ENCODE measurements at places on chromosomes 5 and 9.

GRCh38 chr5:89989776-89990175 is 419.8 kb downstream of the CETN3 start:
- no peak for DNase-seq

DNA sequence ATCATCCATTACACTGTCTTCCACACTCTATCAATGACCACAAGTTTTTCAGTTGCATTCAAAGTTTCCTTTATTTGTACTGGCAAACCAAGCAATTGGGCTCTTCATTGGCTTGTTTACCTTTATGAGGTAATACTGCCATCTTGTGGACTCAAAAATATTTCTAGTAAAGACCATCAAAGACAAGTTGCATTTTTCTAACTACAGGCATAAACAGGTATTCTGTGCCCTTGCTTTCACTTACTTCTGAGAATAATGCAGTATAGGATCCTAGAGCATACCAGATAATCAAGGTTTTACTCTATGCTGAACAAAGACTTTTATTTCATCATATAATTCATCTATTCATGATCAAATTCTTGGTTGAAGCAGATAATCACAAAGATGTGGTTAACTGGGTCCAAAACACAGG is 173.7 kb upstream of the POU5F2 start:
- no peak for DNase-seq

DNA sequence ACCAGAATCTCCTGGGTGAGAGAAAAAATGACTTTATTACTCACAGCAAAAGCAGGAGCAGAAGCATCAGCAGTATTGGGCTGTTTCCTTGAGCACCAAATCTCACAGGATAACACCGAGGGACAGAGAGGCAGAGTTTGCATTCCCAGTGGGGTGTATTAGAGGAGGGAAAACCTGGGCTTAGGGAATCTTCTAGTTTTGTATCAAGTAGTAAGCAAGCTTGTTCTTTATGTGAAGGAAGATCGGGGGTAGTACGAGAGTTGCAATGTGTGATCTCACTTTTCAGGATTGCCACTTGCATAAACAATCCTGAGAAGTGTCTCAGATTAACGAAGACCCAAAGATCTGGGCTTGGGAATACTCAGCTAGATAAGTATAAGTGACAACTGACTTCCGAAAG is 1163.0 kb downstream of the TAF11L14 start:
- DNase-seq, result no peak

- DNase-seq, result no peak
Measured at GRCh38 chr9:111094433-111094924, 56.2 kb upstream of the LPAR1 start.

DNA sequence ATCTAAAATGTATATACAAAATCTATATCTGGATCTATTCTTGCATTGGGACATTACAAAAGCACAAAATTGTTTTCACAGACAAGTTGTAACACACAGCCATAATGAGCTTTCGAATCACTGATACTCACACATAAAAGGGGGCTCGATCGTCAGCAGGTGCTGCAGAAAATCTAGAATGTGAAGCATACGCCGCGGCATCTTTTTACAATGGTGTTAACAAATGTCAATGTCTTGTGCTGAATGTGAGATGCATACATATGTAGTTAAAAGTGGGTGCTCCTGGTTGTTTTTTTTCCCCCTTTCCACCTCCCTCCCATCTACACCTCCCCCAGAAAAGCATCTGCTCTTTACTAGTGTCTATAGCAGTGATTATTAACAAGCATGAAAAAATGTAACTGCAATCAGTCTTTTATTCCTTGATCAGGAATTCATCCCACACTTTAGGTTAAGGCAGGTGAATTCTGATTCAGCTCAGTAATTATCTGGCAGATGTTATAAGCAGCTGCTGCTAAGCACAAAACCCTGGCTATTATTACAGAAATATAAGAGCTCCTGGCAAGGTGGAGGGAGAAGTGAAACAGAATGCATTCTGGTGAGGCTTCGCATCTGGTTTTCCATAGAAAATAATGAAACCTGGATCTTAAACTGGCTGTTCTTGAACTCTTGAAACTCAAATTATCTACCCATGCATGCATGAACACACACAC is 114.1 kb downstream of the MPDZ start:
- DNase-seq, result peak; percentile 27

DNA sequence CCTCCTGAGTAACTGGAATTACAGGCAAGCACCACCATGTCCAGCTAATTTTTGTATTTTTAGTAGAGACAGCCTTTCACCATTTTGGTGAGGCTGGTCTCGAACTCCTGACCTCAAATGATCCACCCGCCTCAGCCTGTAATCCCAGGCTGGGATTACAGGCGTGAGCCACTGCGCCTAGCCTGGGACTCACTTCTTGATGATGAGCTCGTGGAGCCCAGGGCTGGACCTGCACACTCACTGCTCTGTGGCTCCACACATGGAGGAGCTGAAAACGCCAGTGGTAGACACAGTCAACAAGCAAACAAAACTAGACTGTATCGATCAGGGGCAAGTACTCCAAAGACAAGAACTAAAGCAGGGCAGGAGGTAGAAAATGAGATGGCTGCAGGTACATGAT is 59.8 kb upstream of the RPL26L1 start:
- no peak for DNase-seq

Data from NCI-H1417 treated with DMSO at 0.1 percent for 48 hours (cell line).